Ovary (tissue), 10 donors: ENCODE measurements at places on chromosomes 5 and 9. TPM values are rescaled to one million over a fixed set of nuclear protein-coding genes. Genes with fewer than 3 reads are reported as not detected.

The C5 gene
- 4.5 TPM for total RNA-seq

The SLC45A2 gene
- 0.15 TPM for total RNA-seq

The ANKRD34B gene
- total RNA-seq: under 0.01 TPM

The NPR3 gene
- total RNA-seq: 15.0 TPM

The ARHGAP26 gene
- 8.8 TPM for total RNA-seq

The PCDHGC5 gene
- 2.1 TPM for total RNA-seq

The NDUFS6 gene
- 19.7 TPM for total RNA-seq

The C9 gene
- not detected for total RNA-seq

The MYMK gene
- total RNA-seq: not detected

The ADAMTS12 gene
- total RNA-seq: 2.9 TPM

- no peak for DNase-seq
Observed at GRCh38 chr9:134420281-134420845, 94.1 kb downstream of the RXRA start.

DNA sequence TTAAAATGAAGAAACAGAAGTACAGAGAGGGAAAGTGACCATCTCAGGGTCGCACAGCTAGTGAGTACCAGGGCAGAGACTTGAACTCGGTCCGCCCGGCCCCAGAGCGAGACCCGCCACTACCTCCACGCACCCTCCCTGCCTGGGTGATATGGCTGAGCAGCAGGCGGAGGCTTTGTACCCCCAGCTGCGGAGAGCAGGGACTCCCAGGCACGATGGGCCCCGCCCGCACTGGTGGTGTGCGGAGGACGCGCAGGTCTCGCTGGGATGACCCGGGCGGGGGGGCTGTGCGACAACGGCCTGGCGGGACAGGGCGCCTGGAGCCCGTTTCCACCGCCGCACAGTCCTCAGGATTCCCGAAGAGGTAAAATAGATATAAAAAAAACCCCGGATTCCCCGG, 64.7 kb upstream of the LARP1 start:
- no peak for DNase-seq

DNA sequence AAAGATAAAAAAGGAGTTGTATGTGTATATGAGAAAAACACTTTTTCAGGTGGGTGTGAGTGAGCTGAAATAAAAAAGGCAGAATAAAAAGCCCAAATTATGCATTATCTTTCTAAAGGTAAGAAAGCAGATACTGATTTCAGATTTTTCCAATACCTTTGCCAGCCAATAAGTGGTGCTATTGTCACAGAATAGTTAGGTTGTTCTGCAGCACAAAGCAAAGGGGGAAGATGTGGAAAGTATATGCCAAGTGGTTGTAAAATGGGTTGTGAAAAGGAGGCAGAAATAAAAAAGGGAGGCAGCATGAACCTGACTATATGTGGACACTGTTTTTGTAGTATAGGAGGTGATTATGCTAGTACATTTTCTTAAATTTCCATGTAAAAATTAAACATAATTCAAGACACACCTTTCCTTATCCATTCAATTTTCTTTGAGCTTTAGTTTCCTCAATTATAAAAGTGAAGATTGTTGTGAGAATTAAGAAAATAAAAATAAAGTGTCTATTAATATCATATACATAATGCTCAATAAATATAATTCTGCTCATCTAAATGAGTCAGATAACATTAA, 106.7 kb downstream of the SMIM15 start:
- no peak for DNase-seq

DNA sequence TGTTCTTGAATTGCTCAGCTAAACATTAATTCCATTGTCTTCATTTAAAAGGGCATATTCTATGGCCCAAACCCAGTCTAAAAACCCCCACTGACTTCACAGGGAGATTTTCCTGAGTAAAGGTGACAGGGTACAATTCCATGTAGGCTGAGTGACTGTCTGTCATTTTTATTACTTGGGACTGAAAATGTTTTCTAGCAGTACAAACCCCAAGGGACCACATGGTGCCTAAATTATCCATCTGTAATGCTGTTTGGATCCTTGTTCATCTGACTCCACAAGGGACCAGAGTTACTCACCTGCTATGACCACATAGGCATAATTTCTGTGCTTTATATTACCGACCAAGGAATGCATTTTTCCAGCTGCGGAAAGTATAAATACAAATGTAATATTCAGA, 349.1 kb downstream of the ZNF608 start:
- no peak for DNase-seq

DNA sequence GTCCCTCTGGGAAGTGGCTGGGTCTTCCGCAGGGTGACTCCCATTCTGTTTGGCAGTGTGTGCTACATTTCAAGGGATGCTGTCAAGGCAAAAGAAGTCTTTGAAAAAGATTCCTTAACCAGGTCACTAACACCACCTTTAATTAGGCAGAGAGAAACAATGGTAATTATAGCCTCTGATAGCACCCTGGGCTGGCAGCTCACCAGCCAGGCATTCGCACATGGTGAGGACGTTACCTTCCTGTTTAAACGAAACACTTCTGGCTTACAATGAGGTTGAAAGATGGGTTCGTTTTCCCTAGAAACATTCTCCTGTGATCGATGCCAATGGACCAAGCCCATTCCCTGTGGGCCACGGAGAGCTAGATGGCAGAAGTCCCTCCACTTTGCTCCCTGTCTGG, 230.1 kb upstream of the PANK3 start:
- no peak for DNase-seq

- DNase-seq: no peak
Observed at GRCh38 chr5:8508231-8508630, 639.3 kb downstream of the MTRR start.

DNA sequence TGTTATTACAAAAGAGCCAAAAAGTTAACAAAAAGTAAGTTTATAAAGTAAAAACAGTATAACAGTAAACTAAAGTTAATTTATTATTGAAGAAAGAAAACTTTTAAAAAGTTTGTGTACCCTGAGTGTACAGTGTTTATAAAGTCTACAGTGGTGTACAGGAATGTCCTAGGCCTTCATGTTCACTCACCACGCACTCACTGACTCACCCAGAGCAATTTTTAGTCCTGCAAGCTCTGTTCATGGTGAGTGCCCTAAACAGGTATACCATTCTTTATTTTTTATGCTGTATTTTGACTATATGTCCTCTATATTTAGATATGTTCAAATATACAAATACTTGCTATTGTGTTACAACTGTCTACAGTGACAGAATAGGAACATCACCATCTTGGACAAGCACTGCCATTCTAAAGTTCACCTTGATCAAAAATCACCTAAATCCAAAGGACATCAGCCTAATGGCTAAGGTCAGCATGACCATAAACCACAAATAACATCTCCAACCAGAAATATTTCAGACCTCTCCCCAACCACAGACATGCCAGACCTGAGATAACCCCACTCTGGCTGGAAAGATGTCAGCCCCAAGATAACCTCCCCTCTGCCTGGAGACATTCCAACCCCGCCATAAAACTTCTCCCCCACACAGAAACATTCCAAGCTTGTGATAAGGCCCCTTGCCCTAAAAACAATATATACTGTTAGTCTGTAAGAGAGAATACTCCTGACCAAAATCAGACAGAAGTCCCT, 56.1 kb downstream of the AGXT2 start:
- DNase-seq: no peak

- DNase-seq: no peak
Observed at GRCh38 chr9:4344946-4345345, 45.1 kb upstream of the GLIS3 start.

DNA sequence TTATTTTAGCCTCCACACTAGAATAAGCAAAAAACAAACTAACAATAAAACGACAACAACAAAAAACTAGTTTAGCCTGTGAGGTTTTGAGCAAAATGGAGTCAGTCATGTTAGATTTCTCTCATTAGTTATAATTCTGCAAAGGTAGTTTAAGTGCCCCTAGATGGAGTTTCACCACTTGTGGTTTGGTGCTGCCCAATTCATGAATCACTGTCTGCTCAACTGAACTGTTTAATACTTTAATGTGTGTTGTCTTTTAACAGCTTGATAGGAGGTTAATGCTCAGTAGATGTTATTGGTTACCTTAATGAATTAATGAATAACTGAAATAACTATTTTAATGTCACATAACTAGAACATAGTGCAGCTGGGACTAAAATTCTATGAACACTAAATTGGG, 3.5 kb upstream of the PLAA start:
- no peak for DNase-seq

DNA sequence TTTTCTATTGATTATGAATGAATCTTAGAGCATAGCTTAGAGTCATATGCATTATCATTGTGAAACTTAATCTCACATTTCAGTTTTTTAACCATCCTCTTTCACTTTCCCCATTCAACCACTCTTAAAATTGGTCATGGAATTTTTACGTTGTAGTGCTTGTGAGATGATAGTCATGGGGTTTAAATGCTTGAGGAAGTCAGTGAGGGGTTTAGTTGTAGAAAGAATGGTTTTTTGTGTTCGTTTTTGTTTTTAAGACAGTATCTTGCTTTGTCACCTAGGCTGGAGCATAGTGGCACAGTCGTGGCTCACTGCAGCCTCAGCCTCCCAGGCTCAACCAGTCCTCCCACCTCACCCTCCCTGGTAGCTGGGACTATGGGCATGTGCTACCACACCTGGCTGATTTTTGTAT, 19.6 kb downstream of the UGCG start:
- DNase-seq: no peak

DNA sequence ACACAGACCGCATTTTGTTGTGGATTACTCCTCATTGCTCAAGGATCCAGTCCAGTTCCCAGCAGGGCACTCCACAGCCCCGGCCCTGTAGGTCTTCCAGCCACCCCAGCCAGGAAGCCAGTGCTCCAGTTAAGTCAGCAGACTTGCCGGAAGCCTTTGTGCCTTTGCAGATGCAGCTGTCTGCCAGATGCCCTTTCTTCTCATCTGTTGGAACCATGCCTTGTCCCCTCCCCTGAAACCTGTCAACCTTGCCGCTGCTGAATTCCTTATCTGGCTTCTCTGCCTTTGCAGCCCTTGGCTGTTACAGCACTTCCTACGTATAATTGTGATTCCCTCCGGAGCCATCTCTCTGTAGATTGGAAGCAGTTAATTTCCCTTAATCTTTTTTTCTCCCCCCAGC, 28.4 kb downstream of the PSAT1 start:
- peak; percentile 54 for DNase-seq

- DNase-seq: no peak
Observed at GRCh38 chr5:36357391-36357975, 55.8 kb upstream of the RANBP3L start.

- no peak for DNase-seq
Observed at GRCh38 chr5:52043543-52043942, 660.3 kb downstream of the ISL1 start.

- DNase-seq: no peak
Observed at GRCh38 chr9:15501179-15501578, 9.6 kb downstream of the PSIP1 start.

DNA sequence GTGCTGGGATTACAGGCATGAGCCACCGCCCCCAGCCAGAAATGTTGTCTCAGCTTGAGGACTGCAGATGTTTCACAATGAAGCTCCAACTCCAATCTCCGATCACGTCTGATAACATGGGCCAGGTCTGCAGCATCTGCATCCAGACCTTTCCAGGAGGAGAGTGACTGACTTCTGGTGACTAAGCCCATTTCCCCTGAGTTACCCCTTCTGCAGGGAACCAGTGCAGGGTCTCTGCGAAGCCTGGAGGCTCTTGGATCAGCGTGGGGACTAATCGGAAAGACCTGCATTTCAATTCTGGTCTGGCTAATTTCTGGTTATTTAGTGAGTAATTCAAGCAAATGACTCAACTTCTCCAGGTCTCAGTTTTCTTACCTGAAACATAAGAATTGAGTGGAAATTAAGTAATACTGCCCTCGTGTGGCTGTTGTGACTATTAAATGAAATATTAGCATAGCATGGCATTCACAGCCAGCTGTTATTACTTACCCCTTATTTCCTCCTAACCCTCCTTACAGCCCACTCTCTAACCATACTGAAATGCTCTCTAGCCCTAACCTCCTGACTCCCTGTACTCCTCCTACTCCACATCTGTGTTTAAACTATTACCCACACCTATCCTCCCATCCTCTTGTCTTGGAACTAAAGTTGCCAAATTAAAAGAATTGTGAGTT, 2.2 kb upstream of the GNPDA1 start:
- DNase-seq: peak; percentile 20

DNA sequence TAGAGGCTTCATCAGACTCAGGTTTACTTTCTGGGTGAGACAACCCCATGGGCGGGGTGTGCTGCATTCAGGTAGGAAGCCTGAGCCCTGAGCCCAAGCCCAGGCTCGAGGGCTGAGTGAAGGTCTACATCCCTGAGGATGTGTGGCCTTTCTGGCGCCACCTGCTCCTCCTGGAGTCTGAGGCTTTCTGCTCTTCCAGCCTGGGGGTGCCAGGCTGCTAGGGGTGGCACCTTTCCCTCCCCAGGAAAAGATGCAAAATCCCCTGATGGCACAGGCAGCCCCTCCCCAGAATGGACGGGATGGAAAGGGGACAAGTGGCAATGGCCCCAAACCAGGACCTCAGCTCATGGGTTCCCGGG, 44.4 kb upstream of the PRRC2B start:
- no peak for DNase-seq

DNA sequence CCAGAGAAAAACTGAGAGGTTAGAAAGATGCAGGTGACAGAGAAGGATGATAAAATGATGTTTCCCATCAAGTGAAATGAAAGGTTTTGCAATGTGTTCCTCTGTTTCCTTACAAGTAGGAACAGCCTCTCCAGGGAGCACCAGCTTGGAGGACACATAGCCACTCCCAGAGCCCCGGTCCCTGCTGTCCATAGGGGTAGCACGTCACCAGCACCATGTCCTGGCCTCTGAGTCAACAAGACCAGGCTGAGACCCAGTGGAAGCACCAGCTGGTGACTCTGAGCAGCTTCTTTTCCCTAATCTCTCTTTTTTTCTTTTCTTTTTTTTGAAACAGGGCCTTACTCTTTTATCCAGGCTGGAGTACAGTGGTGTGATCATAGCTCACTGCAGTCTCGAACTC, 19.4 kb upstream of the HMCN2 start:
- DNase-seq: no peak

- DNase-seq: no peak
Observed at GRCh38 chr9:121921444-121921843, 171.7 kb downstream of the TTLL11 start.

DNA sequence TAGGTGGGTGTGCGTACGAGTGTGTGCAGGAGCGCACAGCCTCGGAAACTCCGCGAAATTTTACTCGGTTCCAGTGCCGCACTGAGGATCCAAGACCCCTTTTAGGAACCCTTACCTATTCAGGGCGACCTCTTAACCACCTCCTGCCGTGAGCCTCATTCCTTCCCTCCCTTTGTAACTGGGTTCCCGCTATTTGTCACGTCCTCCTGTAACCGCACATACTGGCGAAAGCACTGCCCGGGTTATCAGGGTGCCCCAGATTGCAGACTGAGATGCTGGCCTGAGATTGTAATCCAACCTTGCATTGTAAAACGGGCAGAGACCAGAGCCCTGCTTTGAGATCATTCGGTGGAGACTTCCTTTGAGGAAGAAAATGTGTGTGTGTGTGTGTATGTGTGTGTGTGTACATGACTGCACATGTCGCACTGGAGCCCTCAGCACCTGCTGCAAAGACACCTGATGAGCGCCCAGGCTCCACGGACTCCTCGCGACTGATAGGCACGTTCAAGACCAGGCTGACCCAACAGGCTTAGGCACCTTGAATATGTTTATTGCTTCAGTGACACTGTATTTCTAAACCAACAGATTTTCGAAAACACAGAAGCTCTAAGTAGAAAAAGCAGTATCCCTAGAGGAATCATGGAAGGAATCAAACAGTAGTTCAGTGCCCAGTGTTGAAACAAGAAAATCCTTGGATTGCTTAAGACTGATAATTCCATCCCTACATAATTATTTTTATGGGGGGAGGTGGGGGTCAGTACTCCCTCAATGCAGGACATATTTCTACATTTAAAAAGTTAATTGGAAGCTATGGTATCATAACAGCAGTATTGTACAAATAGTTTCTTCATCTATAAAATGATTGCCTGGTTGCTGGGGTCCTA, 86.5 kb upstream of the TNFAIP8 start:
- no peak for DNase-seq
